IMR-90 (cell line): ENCODE measurements at places on chromosomes 1 and 21. TPM values are rescaled to one million over a fixed set of nuclear protein-coding genes. Genes with fewer than 3 reads are reported as not detected.

GRCh38 chr1:29893046-29893723 is 656.9 kb downstream of the PTPRU start:
- no peak for DNase-seq

GREM2 gene
- 14.2 and 15.9 TPM in 2 replicates for polyA plus RNA-seq

ADGRL4 gene
- 4.5 and 5.0 TPM in 2 replicates for polyA plus RNA-seq

RNF19B gene
- polyA plus RNA-seq = 11.4 and 11.6 TPM in 2 replicates

CRABP2 gene
- 12.2 and 15.7 TPM in 2 replicates for polyA plus RNA-seq
